ENCODE measurements at places on chromosomes 11 and 22.
A peak's percentile ranks its signal among the peaks of the same experiment; 100 is the strongest.

- no peak for DNase-seq
These were observed 4.1 kb downstream of the SERPINH1 start for GRCh38 chr11:75565916-75566762.

- DNase-seq = peak; percentile 77
These were observed 255 bp upstream of the SYNGR1 start for GRCh38 chr22:39349506-39349966.

GRCh38 chr11:61473370-61474012 lies 35.1 kb upstream of the LRRC10B start:
- peak; percentile 38 for DNase-seq

DNA sequence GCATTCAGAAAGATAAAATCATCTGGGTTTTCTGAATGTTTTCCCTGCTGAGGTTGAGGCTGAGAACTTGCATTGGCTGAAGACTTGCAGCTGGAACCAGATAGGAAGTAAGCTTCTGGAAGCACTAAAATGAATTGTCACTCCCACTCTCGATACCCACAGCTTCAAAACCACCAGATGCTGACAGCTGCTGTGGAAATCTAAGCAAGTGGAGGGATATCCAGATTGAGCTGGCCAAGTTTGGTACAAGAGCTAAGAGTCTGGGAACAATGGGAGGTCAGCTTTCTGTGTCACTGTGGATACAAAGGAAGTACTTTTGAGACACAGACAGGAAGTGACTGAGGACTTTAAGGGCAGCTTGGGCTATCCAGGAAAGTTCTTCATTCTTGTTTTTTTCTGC lies 51.3 kb upstream of the CD44 start:
- DNase-seq = no peak

- no peak for DNase-seq
These were observed 31.0 kb downstream of the PACS1 start for GRCh38 chr11:66101066-66101464.

GRCh38 chr11:12817681-12818332 lies 143.6 kb downstream of the TEAD1 start:
- no peak for DNase-seq

GRCh38 chr11:27281740-27282590 lies 81.0 kb downstream of the CCDC34 start:
- DNase-seq = no peak

DNA sequence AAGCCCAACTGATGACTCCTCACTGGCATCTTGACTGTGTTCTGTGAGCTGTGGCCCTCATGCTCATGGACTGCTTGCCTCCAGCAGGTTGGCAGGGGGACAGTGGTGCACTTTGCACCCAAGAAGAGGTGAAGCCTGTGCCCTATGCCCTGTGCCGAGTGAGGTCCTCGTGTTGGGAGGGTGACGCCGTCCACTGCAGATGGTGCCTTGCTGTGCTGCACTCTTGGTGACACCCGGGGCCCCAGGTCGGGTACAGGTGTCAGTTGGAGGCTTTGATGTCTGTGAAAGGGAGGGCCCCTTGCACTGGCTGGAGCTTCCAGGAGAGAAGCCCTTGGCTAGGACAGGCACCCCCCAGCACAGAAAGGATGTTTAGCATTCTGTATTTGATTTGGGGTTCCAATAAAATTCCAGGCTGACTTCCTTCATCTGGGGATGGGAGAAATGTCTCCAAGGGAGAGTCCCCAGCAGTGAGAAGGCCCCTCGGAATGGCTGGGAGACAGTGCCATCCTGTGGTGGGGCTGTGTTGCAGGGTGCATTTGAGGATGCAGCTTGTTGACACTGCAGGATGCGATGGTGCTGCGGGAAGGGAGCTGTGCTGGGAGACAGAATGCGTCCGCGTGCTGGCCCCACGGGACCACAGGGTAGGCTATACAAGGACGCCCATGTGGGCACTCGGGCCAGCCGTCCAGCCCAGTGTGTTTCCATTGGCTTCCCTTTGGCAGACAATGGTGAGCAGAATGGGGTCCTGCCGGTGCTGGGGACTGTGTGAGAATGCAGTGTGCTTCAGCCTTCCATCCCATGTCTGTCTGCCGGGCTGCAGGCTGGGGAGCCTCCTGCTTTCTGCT lies 2.5 kb upstream of the ZDHHC8 start:
- DNase-seq = peak; percentile 57

- peak; percentile 86 for DNase-seq
These were observed 13.3 kb upstream of the PPP6R3 start for GRCh38 chr11:68447015-68447801.

- DNase-seq = no peak
These were observed 7.1 kb upstream of the FLI1 start for GRCh38 chr11:128686745-128687177.

DNA sequence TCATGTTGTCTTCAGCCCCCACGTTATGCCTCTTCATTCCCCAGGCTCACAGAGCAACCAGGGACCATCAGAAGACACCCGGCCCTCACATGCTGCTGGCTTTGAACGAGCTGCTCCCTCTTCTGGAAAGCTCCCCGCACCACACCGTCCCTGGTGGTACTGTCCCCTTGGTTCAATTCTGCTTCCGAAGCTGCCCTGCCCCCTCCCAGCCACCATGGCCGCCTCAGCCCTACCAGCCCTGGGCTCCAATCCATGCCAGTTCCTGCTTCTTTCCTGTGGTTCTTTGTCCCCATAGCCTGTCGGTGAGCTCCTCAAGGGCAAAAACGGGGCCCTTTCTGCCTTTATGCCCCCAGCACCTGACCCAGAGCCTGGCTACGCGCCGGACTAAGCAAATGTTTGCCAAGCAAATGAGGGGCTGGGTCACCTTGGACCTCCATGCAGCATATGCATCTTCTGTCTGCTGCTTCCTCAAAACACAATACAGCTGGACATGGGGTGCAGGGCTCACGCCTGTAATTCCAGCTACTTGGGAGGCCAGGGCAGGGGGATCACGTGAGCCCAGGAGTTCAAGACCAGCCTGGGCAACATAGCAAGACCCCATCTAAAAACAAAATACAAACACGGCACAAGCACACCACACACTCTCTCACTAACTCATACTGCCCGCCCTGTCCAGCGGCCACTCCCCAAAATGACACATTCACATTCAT lies 21.3 kb downstream of the TNKS1BP1 start:
- DNase-seq = no peak

GRCh38 chr11:17991783-17992433 lies 20.9 kb downstream of the SERGEF start:
- peak; percentile 81 for DNase-seq

DNA sequence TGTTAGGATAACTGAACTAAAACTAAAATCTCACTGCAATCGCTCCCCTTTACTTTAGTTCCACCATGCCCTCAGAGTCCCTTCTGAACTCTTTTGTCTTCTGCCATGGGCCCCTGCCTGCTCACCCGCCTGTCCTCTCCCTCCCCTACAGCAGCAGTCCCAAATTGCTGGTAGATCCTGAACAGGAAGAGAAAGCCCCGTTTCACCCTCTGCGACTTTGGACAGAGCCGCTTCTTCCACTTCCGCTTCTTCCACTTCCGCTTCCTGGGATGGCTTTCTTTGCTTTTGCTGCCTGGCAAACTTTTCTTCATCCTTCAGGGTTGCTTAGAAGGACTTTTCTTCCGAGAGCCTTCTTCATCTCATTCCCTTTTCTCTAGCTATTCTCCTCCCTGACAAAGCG lies 35.7 kb upstream of the TLCD5 start:
- no peak for DNase-seq

GRCh38 chr22:46047841-46048595 lies 71.1 kb upstream of the WNT7B start:
- DNase-seq = no peak

GRCh38 chr22:39980596-39980995 lies 14.2 kb upstream of the FAM83F start:
- no peak for DNase-seq

DNA sequence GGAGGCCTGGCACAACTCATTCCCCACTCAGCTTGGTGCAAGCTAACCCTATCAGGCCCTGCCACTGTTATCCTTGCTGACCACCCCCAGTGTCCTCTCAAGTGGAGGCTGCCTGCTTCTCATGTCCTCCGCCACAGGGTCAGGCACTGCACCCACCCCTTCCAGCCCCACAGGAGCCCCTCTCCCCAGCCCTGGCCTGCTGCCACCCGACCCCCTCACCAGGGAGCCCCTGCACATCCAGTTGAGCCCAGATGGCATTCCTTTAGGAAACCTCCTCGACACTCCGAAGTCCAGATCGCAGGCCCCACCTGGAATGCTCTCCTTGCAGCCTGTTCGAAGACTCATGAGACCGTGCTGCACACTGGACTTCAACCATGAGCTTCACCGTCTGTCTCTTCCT lies 28.0 kb upstream of the IL17RA start:
- no peak for DNase-seq

DNA sequence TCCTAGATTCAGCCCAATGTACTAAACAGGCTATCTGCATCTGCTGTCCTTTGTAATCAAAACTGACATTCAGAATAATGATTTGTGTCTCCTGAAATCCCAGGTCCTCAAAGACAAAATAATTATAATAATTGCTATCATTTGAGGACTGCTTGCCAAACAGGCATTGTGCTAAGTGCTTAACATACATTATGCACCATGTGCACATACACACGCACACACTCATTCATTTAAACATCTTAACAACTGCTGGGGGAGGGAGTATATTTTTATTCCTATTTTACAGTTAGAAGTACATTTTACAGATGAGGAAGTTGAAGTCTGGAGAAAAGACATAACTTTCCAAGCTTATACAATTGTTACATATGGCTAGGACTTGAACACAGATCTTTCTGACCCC lies 308.0 kb upstream of the ZC3H12C start:
- DNase-seq = no peak

DNA sequence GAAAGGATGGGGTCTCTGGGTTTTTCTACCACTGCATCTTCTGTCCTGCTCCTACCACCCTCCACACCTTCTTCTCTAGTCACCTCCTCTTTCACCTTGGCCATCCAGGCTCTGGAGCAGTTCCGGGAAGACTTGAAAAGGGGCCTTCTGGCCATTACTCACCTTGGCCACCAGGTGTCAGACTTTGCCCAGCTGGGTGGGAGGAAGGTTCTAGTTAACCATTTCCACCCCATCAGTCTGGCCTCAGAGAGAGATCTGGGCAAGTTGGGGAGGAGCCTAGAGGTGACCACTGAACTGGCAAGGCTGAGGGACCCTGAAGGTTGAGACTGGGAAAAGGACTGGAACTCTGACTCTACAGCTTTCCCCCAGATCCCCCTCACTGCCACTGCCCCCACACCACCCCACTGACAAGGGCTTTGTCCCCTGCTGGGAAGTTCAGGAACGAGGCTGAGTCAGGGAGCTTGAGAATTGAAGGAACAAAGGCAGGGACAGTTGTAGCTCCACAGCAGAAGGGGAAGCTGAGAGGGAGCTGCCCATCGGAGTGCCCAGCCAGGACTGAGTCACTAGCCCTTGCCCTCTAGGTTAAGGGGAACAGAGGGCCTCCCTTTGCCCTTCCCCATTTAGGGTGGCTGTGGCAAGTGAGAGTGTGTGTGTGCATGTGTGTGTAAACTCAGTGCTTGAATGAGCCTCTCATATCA lies 3.7 kb upstream of the POLD4 start:
- DNase-seq = peak; percentile 75

DNA sequence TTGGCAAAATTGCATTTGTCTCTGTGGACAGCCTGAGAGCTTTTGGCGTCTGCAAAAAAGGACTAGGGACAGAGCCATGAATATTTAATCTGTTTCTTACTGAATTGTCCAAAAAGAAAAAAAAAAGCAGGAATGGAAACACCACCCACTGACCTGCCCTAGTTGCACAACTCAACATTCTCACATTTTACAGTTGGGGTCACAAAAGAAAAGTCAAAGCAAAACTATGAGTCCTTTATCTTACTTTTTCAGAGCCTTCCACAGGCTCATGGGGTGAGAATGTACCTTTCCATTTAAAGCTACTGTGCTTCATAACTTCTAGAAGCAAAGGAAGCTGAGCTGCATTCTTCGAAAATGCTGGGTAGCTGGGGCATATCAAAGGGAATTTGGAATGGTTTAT lies 225.7 kb downstream of the FAM76B start:
- DNase-seq = no peak

- DNase-seq = no peak
These were observed 39.0 kb upstream of the CHKA start for GRCh38 chr11:68160100-68160695.

DNA sequence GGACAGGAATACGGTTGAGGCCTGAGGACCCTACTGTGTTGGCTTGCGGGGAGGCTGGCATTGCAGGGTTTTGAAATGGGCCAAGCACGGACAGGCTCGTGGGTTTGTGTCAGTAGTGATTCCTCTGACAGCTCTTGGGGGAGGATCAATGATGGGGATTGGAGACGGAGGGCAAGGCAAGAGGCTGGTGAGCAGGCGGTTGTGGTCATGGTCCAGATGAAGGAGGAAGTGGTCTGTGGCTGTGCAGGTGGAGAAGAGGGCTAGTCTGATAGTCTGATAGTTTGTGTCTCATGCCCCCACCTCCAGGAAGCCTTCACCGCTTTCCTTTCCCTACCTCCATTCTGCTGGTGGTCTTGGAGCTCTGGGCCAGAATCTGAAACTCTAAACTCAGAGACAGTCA lies 3.0 kb downstream of the MAFF start:
- DNase-seq = no peak

DNA sequence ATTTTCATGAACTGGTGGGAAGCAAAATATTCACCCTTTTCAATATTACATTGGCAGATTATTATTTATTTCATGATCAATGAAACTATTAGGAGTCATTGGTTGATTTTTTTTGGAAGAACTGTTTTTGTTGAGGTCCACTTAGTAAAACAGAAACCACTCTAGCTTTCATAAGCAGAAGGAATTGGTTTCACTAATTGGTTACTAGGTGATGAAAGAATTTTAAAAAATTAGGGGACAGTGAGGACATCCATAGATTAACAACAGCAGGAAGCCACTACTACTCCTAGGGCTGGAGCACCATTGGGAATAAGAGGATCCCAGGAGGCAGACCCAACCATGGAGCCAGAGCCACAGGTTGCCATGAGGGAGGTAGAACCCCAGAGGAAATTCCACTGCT lies 74.4 kb upstream of the KCNA4 start:
- no peak for DNase-seq

GRCh38 chr11:30889143-30889794 lies 303.1 kb upstream of the MPPED2 start:
- no peak for DNase-seq
